Activated naive CD4-positive, alpha-beta T cell (primary cell): ENCODE measurements at places on chromosomes 6 and 20.

- no peak for DNase-seq
Measured at GRCh38 chr20:44615169-44615791, 32.9 kb downstream of the PKIG start.

GRCh38 chr20:51169813-51170212 lies 146.9 kb upstream of the KCNG1 start:
- no peak for DNase-seq

DNA sequence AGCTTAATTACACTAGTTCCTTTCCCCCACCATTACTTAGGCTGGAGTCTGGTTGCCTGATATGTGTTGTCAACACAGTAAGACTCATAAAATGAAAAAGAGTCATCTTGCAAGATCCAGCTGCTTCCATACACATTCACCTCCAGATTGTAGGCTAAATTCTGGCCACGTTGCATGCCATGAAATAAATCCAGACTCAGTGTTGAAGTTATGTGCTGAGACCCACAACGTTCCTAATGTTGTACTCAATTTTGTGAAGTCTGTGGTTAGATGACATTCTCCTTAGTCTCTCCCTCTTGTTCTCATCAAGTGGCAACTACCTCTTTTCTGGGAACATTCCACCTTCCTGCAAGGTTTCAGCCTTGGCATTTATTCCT lies 212.3 kb downstream of the LMBRD1 start:
- DNase-seq = no peak

- DNase-seq = no peak
Measured at GRCh38 chr6:42404484-42404883, 47.2 kb downstream of the TRERF1 start.

GRCh38 chr6:39086294-39086693 lies 28.7 kb downstream of the SAYSD1 start:
- no peak for DNase-seq

DNA sequence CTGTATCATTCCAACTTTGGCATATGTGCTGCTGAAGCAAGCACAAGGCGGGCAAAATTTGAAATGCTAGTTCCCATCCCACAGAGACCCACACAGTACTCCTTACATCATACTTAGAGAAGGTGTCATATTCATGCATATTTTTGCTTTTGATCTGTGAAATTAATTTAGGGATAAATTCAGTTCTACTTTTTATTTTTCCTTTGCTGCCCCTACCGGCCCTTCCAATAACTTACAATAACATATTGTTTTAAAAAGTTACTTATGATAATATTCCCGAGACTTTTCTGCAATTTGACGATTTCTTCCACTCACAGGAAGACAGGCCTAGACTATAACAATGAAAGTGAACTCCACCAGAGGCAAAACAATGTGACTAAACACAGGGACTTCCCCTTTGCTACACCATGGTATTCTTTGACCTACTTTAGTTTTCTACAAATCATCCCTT lies 35.0 kb downstream of the SESN1 start:
- DNase-seq = no peak

DNA sequence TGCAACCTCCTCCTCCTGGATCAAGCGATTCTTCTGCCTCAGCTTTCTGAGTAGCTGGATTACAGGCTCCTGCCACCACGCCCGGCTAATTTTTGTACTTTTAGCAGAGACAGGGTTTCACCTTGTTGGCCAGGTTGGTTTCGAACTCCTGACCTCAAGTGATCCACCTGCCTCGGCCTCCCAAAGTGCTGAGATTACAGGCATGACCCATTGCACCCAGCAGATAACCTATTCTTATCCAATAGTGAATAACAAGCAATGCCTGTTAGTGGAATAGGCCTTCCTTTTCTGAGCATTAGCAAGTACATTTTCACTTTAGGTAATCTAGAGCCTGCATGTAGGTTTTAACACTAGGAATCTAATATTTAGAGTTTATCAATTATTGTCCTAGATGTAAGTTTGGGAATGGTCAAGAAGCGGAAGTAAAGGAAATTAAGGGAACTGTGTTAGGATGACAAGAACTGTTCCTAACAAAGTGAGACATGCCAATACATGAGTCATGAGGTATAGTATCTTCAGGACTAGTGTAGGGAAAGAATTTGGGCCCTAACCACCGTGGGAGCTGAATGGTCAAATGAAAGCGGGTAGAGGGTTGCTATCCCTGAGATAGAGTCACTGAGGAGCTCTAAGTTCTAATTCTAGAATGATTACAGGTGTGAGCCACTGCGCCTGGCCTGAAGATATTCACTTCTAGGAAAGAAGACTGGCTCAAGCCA lies 15.0 kb downstream of the BLTP3A start:
- DNase-seq = no peak

DNA sequence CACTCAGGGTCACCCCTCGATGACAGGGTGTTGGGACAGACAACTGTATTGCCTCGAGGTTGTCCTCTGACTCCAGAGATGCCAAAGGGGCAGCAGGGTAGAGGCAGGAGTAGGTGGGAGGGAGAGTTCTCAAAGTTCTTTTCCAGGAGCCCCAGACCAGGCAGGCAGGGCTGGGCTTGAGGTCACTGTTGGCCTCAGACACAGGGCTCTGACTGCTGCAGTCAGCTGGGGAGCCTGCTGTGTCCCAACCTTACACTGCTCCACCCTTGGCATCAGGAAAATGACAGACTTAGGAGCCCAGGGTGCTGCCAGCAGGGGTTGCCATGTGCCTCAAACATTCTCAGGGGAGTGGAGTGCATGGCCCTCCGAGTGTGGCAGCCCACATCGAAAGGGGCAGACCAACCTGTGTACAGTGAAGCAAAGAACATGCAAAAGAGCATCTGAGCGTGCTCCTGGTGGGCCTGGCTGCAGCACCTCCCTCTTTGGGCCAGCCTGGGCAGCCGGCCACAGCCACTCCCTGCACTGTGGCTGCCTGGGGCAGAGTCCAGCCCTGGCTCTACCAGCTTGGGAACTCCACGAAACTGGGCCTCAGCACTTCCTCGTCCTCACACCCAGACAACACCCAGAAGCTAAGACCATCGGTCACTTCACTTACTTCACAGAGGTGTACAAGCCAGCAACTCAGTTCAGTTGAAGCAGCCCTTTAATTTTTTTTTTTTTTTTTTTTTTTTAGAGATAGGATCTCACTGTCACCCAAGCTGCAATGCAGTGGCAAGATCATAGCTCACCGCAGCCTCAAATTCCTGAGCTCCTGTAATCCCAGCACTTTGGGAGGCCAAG lies 24.0 kb downstream of the C6orf132 start:
- no peak for DNase-seq

- no peak for DNase-seq
Measured at GRCh38 chr20:37273988-37274387, 12.4 kb upstream of the GHRH start.

DNA sequence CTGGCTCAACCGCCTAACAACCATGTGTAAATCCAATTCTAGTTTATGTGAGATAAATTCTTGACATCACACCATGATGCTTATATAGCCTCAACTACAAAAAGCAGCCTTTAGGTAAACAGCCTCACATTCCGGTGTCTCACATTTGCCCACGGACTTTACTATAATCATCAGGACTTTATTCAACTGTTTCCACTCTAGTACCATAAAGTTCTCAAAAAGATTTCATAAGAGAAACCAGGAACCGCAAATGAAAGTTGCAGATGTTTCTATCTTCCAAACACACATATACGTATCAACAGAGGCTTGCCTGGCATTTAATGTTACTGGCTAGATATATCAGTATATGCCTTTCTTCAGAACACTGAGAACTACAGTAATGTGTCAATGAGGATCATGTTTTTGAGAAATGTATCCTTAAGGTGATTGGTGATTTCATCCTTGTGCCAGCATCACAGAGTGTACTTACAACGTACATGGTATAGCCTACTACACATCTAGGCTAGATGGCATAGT lies 80.0 kb downstream of the EPB41L2 start:
- DNase-seq = no peak

DNA sequence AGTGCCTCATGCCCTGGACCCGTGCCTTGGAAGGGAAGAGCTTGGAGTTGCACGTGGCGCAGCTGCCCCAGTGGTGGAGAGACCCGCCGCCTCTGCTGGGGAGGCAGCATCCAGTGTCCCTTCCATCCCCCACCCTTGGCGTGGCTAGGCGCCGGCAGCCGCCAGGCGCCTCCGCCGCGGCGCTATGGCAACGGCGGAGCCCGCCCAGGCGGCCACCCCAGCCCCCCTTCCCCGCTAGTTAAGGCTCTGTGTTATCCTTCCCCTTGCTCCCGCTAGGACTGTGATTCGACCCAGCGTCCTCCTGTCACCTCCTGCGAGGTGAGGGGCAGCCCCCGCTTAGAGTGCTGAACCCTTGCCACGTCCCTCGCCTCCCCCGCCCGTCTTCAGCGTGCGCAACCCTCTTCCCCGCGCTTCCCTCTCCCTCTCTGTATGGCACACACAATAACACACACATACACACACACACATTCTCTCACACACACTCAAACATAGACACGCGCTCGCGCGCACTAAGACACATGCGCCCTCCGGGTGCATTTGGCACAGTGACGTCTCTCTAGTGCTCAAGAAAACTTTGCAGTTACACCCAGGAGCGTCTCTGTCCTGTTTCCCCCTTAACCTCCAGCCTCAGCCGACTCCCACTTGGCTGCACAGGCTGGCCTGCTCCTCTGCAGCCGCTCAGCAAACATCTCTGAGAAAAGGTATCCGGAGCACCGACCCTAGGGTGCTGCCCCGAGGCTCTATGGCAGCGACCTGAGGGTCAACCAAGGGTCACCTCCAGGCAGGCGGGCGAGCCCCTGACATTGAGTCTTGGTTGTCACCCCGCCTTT lies 8.5 kb downstream of the GRIK2 start:
- DNase-seq = no peak

GRCh38 chr6:112752305-112752704 lies 405.2 kb downstream of the RFPL4B start:
- no peak for DNase-seq

DNA sequence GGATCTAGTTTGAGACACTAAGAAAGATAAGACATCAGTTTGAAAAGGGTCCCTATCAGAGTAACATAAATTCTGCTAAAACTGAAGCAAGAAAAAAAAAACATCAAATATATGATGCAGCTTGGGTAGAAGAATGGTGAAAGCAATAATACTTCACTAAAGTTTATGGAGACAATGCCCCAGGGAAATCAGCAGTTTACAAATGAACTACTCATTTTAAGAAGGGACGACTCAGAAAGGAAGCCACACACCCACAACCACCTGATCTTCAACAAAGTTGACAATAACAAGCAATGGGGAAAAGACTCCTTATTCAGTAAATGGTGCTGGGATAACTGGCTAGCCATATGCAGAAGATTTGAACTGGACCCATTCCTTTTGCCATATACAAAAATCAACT lies 143.5 kb downstream of the TPBG start:
- no peak for DNase-seq

- DNase-seq = no peak
Measured at GRCh38 chr6:40803897-40804702, 216.9 kb upstream of the LRFN2 start.

DNA sequence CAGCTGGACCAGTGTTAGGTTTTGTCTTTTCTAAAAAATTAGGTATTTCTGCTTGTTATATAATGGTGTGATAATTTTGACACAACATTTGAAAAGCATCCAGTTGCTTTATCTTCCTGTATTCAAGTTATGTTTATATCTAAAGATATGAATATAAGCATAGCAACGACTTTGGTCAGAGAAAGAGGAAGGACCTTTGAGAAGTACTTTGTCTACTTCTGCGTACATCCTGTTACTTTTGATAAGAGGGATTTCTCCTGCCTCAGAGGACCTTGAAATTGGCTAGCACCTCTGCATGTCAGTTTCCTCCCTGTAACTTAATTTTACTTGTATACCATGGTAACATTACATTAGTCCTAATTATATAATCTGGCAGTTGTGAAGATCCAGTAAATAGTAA lies 24.8 kb downstream of the PHF20 start:
- DNase-seq = no peak

DNA sequence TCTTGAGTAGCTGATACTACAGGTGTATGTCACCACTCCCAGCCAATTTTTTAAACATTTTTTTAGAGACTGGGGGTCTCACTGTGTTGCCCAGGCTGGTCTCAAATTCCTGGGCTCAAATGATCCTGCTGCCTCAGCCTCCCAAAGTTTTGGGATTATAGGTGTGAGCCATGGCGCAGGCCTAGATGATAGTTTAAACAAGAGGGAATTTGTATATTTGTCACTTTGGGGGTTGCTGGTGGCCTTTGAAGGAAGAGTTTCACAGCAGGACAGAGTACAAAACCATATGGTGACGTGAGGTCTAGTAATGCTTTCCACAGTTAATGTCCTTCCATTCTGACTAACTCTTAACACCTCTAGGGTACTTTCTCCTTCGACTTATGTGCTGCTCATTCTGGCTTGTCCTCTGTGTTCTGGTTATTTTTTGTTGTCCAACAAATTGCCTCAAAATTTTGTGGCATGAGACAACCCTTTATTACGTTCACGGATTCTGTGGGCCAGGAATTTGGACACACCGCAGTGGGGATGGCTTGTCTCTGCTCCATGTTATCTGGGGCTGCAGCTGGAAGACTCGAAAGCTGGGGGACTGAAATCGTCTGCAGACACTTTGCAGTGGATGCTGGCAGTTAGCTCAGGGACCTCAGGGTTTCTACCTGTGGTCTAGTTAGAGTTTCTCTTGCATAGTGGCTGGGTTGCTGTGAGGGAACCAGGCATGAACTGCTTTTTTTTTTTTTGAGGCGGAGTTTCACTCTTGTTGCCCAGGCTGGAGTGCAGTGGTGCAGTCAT lies 23.0 kb upstream of the IER3 start:
- DNase-seq = no peak

DNA sequence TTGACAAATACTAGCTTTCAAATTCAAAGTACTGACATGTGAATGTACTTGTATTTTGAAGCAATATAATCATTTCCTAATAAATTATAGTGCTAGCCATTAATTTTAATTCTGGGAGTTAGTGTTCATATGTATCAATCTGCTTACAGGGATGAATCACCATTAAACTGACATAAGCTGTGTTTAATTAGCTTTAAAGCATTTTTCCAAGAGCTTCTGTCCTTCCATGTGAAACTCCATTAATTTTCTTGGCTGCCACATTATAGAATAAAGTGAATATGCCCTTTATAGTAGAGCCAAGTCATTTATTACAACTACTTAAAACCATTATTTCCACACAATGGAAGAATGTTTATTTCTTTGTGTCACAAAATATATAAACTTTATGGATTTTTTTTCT lies 150.8 kb downstream of the COL21A1 start:
- no peak for DNase-seq

GRCh38 chr6:170250981-170251775 lies 39.7 kb downstream of the DLL1 start:
- DNase-seq = no peak

- no peak for DNase-seq
Measured at GRCh38 chr6:106901062-106901461, 73.5 kb downstream of the CD24 start.

DNA sequence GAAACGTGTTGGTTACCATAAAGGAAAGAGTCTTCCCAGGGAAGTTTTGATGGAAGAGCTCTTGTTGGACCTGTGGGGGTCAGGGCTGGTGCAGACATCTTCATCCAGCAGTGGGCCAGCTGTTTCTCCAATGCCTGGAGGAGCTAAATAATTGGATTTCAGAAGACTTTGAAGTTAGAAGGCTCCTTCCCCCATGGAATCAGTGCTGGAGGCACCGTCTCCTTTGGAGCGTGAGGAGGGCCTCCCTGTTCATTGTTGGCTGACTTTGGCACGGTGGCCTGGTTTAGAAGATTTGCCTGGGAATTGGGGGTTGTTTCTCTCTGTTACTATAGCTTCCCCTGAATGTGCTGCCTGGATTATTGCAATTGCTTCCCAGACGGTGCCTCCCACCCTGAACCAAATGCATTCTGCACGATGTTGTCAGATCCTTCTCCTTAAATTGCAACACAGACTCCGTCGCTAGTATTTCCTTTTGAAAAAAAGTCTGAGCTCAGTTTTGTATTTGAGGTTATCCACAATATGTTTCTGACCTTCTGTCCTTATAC lies 27.7 kb upstream of the KCNG1 start:
- no peak for DNase-seq
